ENCODE measurements at places on chromosomes 2 and 18. TPM values are rescaled to one million over a fixed set of nuclear protein-coding genes. Genes with fewer than 3 reads are reported as not detected.

The CD207 gene
- not detected for total RNA-seq

The TMEM18 gene
- total RNA-seq, result 19.8 TPM

The KHK gene
- total RNA-seq, result 6.2 TPM

The GLI2 gene
- 2.8 TPM for total RNA-seq

The AQP12B gene
- total RNA-seq, result not detected

The PASK gene
- 11.9 TPM for total RNA-seq
